ENCODE measurements at places on chromosomes 11 and 22. TPM values are rescaled to one million over a fixed set of nuclear protein-coding genes. Genes with fewer than 3 reads are reported as not detected.
A peak's percentile ranks its signal among the peaks of the same experiment; 100 is the strongest.

Gene FAM118A
- total RNA-seq: 24.1 TPM

GRCh38 chr11:58739725-58740430, 8.1 kb upstream of the GLYAT start:
- H3K36me3 ChIP-seq: no peaks in the 10 kb centered on the region
- no peaks in the 10 kb centered on the region for H3K27me3 ChIP-seq
- no peaks in the 10 kb centered on the region for H3K4me1 ChIP-seq
- no peak overlapping the region for H3K4me3 ChIP-seq

GRCh38 chr11:28616160-28616965, 508.2 kb downstream of the METTL15 start:
- no peak overlapping the region for H3K4me3 ChIP-seq
- no peaks in the 10 kb centered on the region for H3K27me3 ChIP-seq
- DNase-seq: no peak
- H3K4me1 ChIP-seq: no peaks in the 10 kb centered on the region
- H3K27ac ChIP-seq: no peak overlapping the region

DNA sequence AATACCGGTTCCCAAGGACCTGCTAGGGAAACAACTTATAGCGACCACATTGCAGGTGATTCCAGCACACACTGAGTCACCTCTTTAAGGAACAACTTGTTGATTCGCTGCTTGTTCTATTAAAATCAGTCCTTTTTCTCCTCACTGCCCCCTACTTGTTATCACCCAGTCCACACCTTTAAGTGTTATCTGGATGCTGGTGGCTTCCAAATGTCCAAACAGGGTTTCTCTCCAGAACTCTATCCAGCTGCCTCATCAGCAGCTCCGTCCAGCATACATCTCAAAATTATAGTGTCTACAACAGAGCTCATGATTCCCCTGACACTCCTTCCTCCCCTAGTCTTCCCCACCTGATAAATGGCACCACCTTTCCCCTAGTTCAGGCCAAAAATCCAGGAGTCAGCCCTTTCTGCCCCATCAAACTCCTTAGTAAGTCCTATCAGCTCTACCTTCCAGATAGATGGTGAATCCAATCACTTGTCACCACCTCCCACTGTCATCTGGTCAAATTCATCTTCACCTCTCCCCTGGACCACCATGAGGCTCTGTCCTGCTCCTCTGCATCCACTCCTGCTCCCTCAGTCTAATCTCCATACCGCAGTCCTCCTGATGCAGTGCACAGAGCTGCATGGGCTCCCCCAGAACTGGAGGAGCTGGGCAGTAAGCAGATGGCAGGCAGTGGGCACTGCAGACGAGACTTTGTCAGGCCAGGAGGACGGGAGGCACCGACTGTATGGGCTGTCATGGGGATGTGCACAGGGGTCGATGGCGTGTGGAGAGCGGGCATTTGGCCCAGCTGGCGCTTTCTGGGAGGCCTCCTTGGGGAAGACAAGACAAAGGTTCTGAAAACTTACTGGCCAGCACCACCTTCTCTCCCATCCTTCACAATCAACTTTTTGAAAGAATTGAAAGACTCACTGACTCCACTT, 19.3 kb downstream of the IL10RA start:
- H3K27ac ChIP-seq: no peak overlapping the region
- peaks cover 4% of the 10 kb centered on the region for H3K36me3 ChIP-seq
- DNase-seq: no peak
- peaks cover 4% of the 10 kb centered on the region for H3K4me1 ChIP-seq
- no peaks in the 10 kb centered on the region for H3K27me3 ChIP-seq

GRCh38 chr11:76371170-76371569, 9.8 kb downstream of the THAP12 start:
- no peaks in the 10 kb centered on the region for H3K4me1 ChIP-seq
- no peak for DNase-seq
- no peak overlapping the region for H3K4me3 ChIP-seq

DNA sequence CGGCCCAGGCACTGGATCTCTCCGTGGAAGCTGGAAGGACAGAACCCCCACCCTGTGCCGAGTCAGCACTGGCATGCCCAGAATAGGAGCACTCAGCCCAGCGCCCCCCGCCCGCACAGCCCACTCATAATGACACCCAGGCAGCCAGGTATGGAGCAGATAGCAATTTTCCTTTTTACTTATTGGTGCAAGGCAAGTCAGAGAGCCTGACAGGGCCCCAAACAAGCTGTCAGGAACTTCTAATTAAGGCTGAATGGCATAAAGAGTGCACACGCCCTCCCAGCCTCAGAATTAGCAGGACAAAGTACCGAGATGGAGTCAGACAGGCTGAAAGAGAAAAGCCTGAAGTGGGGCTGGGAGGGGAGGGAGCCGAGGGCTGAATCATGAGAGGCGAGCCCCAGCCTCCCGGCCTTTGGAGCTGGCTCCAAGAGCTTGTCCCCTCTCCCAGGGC, 76.9 kb downstream of the DSCAML1 start:
- H3K4me1 ChIP-seq: no peaks in the 10 kb centered on the region
- no peak overlapping the region for H3K27ac ChIP-seq
- no peak for DNase-seq
- no peaks in the 10 kb centered on the region for H3K27me3 ChIP-seq

GRCh38 chr11:72720784-72721183, 31.4 kb downstream of the ARAP1 start:
- no peak overlapping the region for H3K27ac ChIP-seq
- no peak for DNase-seq
- H3K4me1 ChIP-seq: peaks cover 26% of the 10 kb centered on the region

DNA sequence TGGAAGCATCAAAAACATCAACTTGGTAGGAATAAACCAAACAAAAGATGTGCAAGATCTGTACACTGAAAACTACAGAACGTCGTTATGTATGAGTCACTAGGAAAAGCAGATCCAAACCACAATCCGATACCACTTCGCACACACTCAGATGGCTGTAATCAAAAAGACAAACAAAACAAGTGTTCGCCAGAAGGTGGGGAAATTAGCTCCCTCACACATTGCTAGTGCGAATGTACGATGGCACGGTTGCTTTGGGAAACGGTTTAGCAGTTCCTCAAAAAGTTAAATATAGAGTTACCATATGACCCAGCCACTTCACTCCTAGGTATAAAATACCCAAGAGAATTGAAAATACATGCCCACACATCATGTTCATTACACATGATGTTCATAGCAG, 14.8 kb upstream of the CARD10 start:
- H3K27me3 ChIP-seq: peaks cover under 1% of the 10 kb centered on the region
- H3K4me1 ChIP-seq: no peaks in the 10 kb centered on the region
- H3K4me3 ChIP-seq: no peak overlapping the region
- DNase-seq: peak; percentile 22

Gene MOV10L1
- total RNA-seq: 0.14 TPM

Gene MS4A3
- total RNA-seq: 7.8 TPM

Gene ARRB1
- 11.1 TPM for total RNA-seq

Gene HTR3A
- total RNA-seq: 0.52 TPM

Gene TREH
- total RNA-seq: not detected

Data from thymus (tissue), 14 donors.